ENCODE measurements at places on chromosomes 7 and 10. TPM values are rescaled to one million over a fixed set of nuclear protein-coding genes. Genes with fewer than 3 reads are reported as not detected.

Gene CCDC172
- not detected for total RNA-seq

Gene SEC31B
- 2.3 TPM for total RNA-seq

Gene GLI3
- total RNA-seq, result 3.6 TPM

Gene PNLIPRP1
- not detected for total RNA-seq

Gene ITGB8
- 34.2 TPM for total RNA-seq

Gene GARIN1A
- 0.67 TPM for total RNA-seq

Gene POP7
- total RNA-seq, result 39.2 TPM

Gene ABCC2
- 56.7 TPM for total RNA-seq

Gene MYH16
- 0.13 TPM for total RNA-seq

GRCh38 chr10:110492069-110492822, 5.5 kb upstream of the DUSP5 start:
- no peaks in the 10 kb centered on the region for H3K27me3 ChIP-seq
- no peak overlapping the region for H3K4me3 ChIP-seq
- peaks cover 14% of the 10 kb centered on the region for H3K4me1 ChIP-seq
- DNase-seq, result no peak

GRCh38 chr10:24901686-24902399, 50.6 kb downstream of the PRTFDC1 start:
- H3K4me1 ChIP-seq, result peaks cover 11% of the 10 kb centered on the region
- peak overlapping the region; percentile 70 for H3K27ac ChIP-seq
- no peaks in the 10 kb centered on the region for H3K36me3 ChIP-seq
- H3K27me3 ChIP-seq, result no peaks in the 10 kb centered on the region

DNA sequence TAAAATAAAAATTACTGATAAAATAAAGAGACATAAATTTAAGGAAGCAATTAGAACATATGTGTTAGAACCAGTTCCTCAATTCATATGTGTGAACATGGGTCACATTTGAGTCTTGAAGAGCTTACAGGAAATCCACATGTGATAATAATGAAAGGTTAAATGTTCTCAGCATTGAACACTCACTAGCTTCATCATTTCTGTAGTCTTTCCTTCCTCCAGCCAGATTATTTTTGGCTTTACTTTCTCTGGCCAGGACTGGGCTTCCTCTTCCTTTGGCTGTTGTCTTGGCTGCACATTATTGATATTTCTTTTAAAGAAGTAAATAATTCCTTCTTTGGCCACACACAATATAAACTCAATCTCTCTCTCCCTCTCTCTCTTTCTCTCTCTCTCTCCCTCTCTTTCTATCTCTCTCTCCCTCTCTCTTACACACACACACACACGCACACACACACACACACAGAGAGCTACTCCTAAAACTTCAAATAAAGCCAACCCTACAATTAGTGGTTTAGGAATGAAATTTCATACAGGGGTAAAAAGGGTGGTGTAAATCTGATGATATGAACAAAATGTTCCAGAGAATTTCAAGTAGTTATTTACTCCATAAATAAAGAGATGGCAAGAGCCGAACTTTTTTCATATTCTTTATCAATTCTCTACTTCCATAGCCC, 171.2 kb downstream of the REEP3 start:
- H3K4me3 ChIP-seq, result no peak overlapping the region
- no peak for DNase-seq
- no peaks in the 10 kb centered on the region for H3K36me3 ChIP-seq
- H3K4me1 ChIP-seq, result no peaks in the 10 kb centered on the region

GRCh38 chr10:45091968-45092367, 91.2 kb downstream of the ZNF22 start:
- no peak for DNase-seq
- H3K36me3 ChIP-seq, result no peaks in the 10 kb centered on the region
- H3K4me1 ChIP-seq, result no peaks in the 10 kb centered on the region
- no peaks in the 10 kb centered on the region for H3K27me3 ChIP-seq
- no peak overlapping the region for H3K4me3 ChIP-seq

DNA sequence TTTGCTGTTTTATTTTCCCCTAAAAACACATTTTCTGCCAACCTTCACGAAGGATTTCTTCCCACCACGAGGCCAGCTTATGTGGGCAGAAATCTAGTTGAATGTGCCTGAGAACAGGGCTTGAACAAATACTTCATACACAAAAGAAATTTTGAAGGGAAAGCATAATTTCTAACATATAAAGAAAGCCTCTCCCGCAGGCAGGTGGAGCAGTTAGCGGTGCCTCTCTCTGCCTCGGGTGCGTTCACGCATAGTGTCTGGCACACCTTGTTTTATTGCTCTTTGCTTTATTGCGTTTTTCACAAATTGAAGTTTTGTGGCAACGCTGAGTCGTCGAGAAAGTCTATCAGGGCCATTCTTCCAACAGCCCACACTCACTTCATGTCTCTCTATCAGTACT, 7.0 kb upstream of the CSGALNACT2 start:
- H3K27ac ChIP-seq, result no peak overlapping the region
- H3K4me3 ChIP-seq, result no peak overlapping the region
- H3K27me3 ChIP-seq, result no peaks in the 10 kb centered on the region
- H3K36me3 ChIP-seq, result no peaks in the 10 kb centered on the region
- DNase-seq, result no peak

- H3K4me1 ChIP-seq, result no peaks in the 10 kb centered on the region
- no peak overlapping the region for H3K27ac ChIP-seq
- DNase-seq, result no peak
- no peaks in the 10 kb centered on the region for H3K36me3 ChIP-seq
Observed at GRCh38 chr10:11274452-11274851, 256.8 kb downstream of the CELF2 start.

DNA sequence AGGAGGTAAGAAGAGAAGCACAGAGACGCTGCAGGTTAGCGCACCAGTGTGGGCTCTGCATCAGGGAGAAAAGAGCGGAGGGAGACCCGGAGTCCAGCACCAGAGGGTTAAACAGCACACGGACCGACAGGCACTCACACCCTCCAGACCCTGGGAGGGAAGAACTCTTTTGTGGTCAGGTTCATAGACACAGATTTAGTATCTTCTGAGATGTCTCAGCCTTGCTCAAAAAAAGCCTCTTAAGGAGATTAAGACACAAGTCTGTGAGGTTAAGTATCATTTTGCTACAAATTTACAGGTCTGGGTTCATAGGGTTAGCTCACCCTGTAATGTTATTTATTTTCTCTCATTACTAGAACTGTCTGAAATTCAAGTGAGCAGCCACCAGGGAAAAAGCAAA, 16.8 kb upstream of the NDST2 start:
- H3K27me3 ChIP-seq, result no peaks in the 10 kb centered on the region
- no peak overlapping the region for H3K4me3 ChIP-seq
- no peaks in the 10 kb centered on the region for H3K4me1 ChIP-seq
- DNase-seq, result no peak
- no peaks in the 10 kb centered on the region for H3K36me3 ChIP-seq
- H3K27ac ChIP-seq, result no peak overlapping the region

- no peak overlapping the region for H3K4me3 ChIP-seq
- peaks cover 18% of the 10 kb centered on the region for H3K4me1 ChIP-seq
- no peak for DNase-seq
- no peaks in the 10 kb centered on the region for H3K27me3 ChIP-seq
- no peaks in the 10 kb centered on the region for H3K36me3 ChIP-seq
- no peak overlapping the region for H3K27ac ChIP-seq
Observed at GRCh38 chr10:124676416-124677062, 67.6 kb downstream of the FAM53B start.

DNA sequence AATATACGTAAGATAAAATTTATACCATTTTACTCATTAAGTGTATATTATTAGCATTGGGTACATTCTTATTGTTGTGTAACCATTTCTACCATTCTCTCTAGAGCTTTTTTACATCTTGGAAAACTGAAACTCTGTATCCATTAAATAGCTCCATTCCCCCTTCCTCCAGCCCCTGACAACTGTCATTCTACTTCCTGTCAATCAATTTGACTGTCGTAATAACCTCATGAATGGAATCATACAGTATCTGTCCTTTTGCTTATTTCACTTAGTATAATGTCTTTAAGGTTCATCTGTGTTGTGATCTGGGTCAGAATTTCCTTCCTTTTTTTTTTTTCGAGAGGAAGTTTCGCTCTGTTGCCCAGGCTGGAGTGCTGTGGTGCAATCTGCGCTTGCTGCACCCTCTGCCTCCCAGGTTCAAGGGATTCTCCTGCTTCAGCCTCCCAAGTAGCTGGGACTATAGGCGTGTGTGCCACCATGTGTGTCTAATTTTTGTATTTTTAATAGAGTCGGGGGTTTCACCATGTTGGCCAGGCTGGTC, 15.6 kb downstream of the ZRANB1 start:
- no peaks in the 10 kb centered on the region for H3K4me1 ChIP-seq
- H3K27me3 ChIP-seq, result no peaks in the 10 kb centered on the region
- no peak overlapping the region for H3K4me3 ChIP-seq
- no peak for DNase-seq
- H3K36me3 ChIP-seq, result no peaks in the 10 kb centered on the region
- no peak overlapping the region for H3K27ac ChIP-seq

DNA sequence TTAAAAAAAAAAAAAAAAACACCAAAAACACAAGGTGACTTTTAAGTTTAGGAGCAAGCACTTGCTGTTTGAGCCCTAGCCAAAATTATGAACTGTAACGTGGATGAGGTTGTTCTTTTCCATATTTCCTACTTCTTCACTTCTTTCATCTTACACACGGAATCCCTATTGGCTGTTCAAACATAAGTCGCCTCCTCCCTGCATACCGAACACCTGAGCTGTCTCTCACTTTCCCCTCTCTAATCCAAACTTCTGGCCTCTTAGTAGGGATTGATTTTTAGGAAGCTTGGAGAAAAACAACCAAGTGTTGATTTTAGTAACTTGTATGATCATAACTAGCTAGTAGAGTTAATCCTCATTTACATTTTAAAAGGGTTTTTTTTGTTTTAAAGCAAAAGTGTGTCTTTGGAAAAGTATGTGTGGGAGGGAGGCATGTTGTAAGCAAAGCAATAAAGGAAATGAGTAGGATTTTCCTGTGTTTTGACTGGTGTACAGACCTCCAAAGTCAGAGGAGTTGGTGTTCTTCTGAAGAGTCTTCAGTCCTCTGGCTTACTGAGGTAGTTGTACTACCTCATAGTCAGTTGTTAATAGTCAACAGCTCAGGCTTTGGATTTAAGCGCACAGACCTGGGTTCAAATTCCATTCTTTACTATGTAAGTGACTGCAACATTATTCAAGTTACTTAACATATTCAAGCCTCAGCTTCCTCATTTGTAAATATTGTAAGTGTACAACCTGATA, 39.3 kb downstream of the RABGEF1 start:
- H3K27ac ChIP-seq, result peak overlapping the region; percentile 13
- no peaks in the 10 kb centered on the region for H3K36me3 ChIP-seq
- peaks cover 3% of the 10 kb centered on the region for H3K4me1 ChIP-seq
- no peak overlapping the region for H3K4me3 ChIP-seq

DNA sequence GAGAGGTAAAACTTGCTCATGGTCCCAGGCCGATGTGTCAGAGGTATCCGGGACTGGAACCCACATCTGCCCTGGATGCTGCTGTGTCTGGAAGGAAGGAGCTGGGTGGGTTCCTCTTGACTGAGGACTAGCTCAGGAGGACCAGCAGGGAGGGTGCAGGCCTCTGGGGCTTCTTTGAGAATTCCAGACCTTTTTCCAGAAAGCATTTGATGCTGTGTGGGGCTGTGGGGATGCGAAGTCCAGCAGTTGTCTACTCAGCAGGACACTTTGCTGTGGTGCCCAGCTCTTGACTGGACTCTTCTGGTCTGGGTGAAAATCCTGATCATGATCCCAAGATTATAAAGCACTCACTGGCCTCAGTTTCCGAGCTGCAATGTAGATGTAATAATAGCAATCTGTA, 1.7 kb downstream of the RAMP3 start:
- no peaks in the 10 kb centered on the region for H3K36me3 ChIP-seq
- no peak for DNase-seq
- H3K4me3 ChIP-seq, result no peak overlapping the region
- peaks cover 37% of the 10 kb centered on the region for H3K27me3 ChIP-seq

- no peak for DNase-seq
- H3K27ac ChIP-seq, result no peak overlapping the region
- H3K4me1 ChIP-seq, result no peaks in the 10 kb centered on the region
- no peak overlapping the region for H3K4me3 ChIP-seq
- H3K27me3 ChIP-seq, result peaks cover 56% of the 10 kb centered on the region
Observed at GRCh38 chr10:100636848-100637553, 101.3 kb downstream of the HIF1AN start.

GRCh38 chr7:44059219-44060090, 5.9 kb downstream of the PGAM2 start:
- H3K4me1 ChIP-seq, result no peaks in the 10 kb centered on the region
- H3K27me3 ChIP-seq, result no peaks in the 10 kb centered on the region
- no peak overlapping the region for H3K4me3 ChIP-seq
- H3K27ac ChIP-seq, result no peak overlapping the region

DNA sequence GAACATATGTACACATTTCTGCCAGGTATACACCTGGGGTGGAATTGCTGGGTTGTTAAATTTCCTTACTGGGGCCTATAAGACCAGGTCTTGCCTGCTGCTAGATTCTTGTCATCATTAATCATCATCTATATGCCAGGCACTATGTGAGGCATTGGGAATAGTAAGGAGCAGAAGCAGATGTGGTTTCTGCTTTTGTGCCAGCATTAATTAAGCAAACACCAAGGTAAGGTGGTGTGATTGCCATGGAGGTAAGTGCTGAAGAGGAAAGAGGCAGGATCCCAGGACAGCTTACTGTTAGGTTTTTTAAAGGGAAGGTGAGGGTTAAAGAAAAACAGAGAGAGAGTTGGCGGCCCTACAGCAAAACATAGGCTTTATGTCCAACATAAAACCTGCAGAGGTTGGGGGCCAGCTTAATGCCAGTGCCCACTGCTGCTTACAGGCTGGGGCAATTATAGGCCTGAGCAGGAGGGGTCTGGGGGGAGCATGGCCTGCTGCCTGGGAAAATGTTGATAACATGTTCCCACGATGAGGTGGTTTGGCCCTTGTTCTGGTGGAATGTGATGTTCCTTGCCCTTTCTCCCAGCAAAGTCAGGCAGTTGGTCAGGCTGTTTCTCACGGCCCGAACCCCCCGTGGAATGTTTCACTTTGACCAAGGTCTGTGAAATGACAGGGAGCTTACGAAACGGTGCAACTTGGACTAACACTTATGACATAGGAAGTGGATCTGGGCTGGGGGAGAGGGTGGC, 93.9 kb downstream of the RBM20 start:
- no peak overlapping the region for H3K4me3 ChIP-seq
- H3K27ac ChIP-seq, result no peak overlapping the region
- peaks cover 5% of the 10 kb centered on the region for H3K4me1 ChIP-seq
- H3K27me3 ChIP-seq, result no peaks in the 10 kb centered on the region
- H3K36me3 ChIP-seq, result no peaks in the 10 kb centered on the region

DNA sequence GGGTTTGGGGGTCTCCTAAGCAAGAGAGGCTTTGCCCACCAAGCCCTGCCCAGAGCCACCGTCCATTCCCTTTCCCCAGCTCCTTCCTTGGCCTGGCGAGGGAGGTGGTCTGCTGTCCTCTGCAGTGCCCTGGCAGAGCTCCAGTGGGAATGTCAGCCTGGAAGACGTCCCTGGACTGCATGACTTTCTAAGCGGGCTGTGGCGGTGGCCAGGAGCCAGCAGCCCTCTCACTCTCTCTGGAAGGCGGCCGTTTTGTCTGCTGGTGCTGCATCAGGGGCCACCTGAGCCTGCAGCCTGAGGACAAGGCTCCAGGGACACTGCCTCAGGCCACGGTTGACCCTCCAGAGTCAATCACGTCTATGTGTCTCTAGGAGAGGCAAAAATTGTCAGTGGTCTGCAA, 271.0 kb downstream of the SKAP2 start:
- H3K4me3 ChIP-seq, result no peak overlapping the region
- no peak for DNase-seq
- peaks cover 22% of the 10 kb centered on the region for H3K27me3 ChIP-seq

Measured in hepatocyte (in vitro differentiated cells).